GM12878 (cell line): ENCODE measurements at places on chromosomes 2 and 18. TPM values are rescaled to one million over a fixed set of nuclear protein-coding genes. Genes with fewer than 3 reads are reported as not detected.

DNA sequence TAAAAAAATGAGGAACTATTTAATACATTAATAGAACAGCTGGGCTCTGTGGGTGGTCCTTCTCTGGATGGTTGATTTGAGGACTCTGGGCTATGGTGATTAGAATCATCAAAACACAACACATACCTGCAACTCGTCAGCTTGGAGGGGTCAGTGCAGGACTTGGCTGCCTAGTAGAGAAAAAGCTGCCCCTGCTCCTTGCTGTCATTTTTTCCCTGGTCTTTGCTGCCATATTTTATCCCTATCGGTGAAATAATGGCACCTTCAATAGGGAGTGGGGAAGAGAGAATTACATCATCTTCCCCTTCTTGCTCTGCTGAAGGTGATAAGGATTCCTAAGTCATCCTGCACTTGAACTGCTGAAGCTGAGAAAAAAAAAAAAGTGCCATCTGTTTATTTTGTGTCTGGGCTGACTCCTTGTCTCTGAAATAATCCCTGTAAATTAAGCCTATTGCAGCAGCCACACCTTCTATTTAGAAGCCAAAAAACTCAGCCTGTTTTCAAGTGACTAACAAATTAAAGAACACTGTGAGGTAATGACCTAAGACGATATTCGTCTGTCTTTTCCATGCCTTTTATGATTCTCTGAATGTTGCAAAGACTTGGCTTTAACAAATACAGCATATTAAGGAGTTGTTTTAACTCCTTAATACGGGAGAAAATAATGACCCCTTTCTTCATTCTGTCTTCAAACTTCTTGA, 89.3 kb downstream of the ACVR1 start:
- no peaks in the 10 kb centered on the region for H3K4me1 ChIP-seq
- H3K27ac ChIP-seq: no peak overlapping the region
- no peak overlapping the region for H3K4me3 ChIP-seq

GRCh38 chr2:155645791-155646190, 686.7 kb downstream of the NR4A2 start:
- H3K27me3 ChIP-seq: no peaks in the 10 kb centered on the region
- DNase-seq: no peak
- no peaks in the 10 kb centered on the region for H3K4me1 ChIP-seq
- no peak overlapping the region for H3K4me3 ChIP-seq
- no peak overlapping the region for H3K27ac ChIP-seq
- no peaks in the 10 kb centered on the region for H3K36me3 ChIP-seq

Gene IL1RL1
- total RNA-seq: 0.18 TPM in 1 of 2 replicates, not detected in the other

GRCh38 chr2:56376699-56377665, 193.2 kb downstream of the CCDC85A start:
- DNase-seq: no peak
- H3K36me3 ChIP-seq: no peaks in the 10 kb centered on the region

GRCh38 chr2:197675711-197676188, 363 bp upstream of the RFTN2 start:
- no peak overlapping the region for H3K27ac ChIP-seq
- H3K4me3 ChIP-seq: no peak overlapping the region
- no peaks in the 10 kb centered on the region for H3K4me1 ChIP-seq
